Activated CD4-positive, alpha-beta memory T cell treated with anti-CD3 and anti-CD28 coated beads, Interleukin-2, amount 10 ng/mL, durations not matched to agents 7 days and 5 days (primary cell): ENCODE measurements at places on chromosomes 13 and 19. TPM values are rescaled to one million over a fixed set of nuclear protein-coding genes. Genes with fewer than 3 reads are reported as not detected.

TMEM221 gene
- total RNA-seq = not detected

MATK gene
- total RNA-seq = 13.9 TPM

ZNF530 gene
- total RNA-seq = 8.3 TPM

SIAH3 gene
- 0.03 TPM for total RNA-seq

NXNL1 gene
- not detected for total RNA-seq

TRIP10 gene
- 17.6 TPM for total RNA-seq

SBK3 gene
- total RNA-seq = not detected

ATP4A gene
- not detected for total RNA-seq

ANGPTL8 gene
- total RNA-seq = not detected

ZNF540 gene
- total RNA-seq = 1.4 TPM
